Naive B cell (primary cell): ENCODE measurements at places on chromosomes 4 and X.

DNA sequence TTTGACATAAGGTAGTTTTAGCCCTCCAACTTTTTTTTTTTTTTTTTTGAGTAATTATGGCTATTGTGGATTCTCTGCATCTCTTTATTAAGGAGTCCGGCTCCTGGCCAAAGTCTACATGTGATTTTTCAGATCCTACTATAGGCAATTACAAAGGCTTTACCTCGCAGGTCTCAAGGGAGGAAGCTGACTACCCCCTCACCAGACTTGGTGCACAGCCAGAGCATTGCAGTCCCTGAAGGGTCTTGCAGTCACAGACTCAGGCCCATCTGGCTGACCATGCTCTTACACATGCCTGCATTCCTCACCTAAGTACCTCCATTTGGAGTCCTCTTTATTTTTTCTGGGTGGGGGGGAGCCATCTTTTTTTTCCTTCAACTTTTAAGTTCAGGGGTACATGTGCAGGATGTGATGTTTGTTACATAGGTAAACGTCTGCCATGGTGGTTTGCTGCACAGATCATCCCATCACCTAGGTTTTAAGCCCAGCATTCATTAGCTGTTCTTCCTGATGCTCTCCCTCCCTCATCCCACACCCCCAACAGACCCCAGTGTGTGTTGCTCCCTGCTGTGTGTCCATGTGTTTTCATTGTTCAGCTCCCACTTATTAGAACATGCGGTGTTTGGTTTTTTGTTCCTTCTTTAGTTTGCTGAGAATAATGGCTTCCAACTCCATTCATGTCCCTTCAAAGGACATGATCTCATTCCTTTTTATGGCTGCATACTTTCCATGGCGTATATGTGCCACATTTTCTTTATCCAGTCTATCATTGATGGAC is 88.4 kb upstream of the STIM2 start:
- DNase-seq = no peak

- DNase-seq = no peak
These were observed 352.8 kb downstream of the MAPK10 start for GRCh38 chr4:86007042-86007441.

- DNase-seq = peak; percentile 23
These were observed 10.4 kb downstream of the ACOT9 start for GRCh38 chrX:23732704-23733103.

DNA sequence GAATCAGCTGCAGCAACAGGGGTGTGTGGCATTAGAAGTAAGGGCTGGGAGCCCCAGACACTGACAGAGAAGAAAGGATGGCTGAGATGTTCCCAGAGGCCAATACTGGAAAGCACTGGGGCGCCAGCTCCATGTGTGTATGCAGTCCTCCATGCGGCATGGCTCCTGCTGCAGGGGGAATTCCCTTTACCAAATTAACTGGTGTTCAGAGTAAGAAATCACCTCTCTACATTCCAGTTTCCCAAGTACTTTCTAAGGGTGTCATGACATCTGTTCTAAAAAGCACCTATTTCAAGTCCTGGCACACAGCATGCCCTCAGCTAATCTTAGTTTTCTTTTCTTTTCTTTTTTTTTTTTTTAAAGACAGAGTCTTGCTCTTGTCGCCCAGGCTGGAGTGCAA is 98.0 kb downstream of the MAML3 start:
- DNase-seq = no peak

- no peak for DNase-seq
These were observed 1414.7 kb upstream of the TENM3 start for GRCh38 chr4:180828455-180829018.

DNA sequence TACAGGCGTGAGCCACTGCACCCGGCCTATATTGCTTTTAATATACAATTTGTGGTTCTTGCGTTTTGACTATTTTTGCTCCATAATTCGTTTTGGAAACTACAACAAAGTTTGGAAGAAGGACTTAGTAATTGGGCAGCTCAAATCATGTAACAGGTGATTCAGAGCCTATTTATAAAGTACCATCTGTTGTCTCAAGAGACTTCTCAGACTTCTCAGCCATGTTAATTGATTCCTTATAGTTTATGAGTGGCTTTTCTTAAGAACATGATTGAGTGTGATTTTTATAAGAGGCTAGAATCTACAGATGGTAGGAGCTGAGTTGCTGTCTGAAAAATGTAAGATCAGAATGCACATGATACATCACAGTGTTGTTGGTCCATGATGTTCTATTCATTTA is 240.2 kb downstream of the ADGRL3 start:
- no peak for DNase-seq

DNA sequence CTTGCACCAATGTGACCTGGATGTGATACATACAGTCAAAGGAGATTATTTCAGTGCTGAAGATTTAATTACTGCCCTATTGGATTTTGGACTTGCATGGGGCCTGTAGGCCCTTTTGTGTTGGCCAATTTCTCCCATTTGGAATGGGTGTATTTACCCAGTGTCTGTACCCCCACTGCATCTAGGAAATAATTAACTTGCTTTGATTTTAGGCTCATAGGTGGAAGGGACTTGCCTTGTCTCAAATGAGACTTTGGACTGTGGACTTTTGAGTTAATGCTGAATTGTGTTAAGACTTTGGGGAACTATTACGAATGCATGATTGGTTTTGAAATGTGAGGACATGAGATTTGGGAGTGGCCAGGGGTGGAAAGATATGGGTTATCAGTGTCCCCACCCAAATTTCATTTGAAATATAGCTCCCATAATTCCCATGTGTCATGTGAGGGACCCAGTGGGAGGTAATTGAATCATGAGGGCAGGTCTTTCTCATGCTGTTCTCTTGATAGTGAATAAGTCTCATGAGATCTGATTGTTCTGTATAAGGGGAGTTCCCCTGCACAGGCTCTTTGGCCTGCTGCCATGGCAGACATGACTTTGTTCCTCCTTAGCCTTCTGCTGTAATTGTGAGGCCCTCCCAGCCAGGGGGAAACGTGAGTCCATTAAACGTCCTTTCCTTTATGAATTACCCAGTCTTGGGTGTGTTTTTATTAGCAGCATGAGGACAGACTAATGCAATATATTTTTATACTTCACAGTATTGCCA is 362.2 kb upstream of the SPANXN4 start:
- no peak for DNase-seq

- no peak for DNase-seq
These were observed 404 bp downstream of the PPP2R3B start for GRCh38 chrX:386239-386767.

DNA sequence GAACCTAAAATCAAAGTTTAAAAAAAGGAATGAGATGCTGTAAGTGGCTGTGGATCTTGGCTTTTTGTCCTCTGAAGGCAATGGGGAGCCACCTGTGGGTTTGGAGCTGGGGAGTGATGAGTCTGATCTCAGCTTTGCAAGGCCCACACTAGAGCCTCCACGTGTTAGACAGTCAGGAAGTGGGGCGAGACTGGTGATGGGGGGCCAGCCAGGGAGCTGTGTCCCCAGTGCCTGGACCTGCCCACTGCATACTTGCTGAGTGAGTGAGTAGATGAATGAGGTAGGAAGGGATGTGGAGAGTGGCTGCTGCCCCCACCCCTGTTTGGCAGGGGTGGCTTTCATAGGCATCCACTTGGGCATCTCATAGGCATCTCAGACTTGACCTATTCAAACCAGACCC is 84.0 kb downstream of the NHSL2 start:
- no peak for DNase-seq

GRCh38 chr4:13537011-13537831 is 7.1 kb downstream of the NKX3-2 start:
- DNase-seq = no peak

DNA sequence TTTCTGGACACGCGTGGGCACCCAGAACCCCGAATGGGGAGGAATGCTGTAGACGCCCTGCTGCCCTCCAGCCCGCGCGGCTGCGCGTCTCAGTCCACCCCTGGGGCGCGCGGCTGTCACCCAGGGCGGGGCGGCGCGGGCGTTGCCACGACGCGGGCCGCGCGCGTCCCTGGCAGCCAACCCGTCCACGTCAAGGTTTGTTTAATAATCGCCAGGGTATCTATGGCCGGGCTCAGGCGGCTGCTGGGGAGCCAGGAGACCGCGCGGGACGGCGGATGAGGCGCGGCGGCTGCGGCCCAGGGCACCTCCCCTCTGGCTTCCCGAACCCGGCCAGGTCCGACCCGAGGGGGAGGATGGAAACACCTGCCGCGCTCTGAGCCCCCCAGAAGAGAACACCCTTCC is at the start of gene SPATA18:
Gene SPATA18, plus strand, starts transcription at position 92 of the 402 bp plus-strand sequence. CDS start 401 bp downstream, outside the sequence.
- peak; percentile 38 for DNase-seq

DNA sequence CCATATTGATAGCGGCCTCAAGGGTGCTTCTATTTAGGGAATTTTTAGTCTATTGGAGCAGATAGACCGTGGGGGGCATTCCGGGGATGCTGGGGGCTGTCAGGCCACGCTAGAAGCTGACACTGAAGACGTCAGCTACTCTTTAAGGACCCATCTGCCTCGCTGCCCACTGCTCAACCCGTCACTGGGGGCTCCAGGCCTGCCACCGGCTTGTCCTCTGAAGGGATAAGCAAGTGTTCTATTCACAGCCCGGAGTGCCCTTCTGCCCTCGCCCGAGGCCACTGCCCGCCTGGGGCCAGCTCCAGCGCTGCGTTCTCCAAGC is 679 bp upstream of the MSL3 start:
- no peak for DNase-seq

DNA sequence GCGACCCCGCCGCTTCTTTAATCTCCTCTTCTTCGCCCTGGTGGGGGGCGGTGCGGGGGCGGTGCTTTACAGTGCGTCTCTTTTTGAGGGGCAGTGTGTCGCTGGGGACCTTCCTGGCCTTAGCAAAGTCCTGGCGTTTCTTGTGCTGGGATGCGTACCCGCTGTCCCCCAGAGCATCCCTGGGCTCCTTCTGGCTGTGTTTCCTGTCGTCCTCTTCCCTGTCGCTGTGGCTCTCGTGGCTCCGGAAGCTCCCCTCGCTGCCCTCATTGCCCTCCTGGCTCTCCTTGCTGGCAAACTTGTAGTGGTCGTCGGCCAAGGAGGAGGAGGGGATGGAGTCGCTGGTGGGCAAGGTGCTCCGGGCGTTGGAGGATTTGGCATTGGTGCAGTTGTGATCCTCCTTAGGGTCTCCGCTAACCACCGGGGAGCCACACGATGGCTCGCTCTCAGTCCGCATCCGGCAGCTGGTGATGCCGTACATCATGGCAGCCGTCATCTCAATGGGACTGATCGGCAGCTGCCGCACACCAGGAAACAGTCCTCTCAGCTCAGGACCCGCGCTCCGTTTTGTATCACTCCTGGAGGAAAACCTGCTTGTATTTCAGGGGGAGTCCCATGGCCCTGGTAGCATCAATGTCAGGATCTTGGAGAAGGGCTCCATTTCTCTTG is 30.4 kb upstream of the TMSB15A start:
- no peak for DNase-seq

- no peak for DNase-seq
These were observed 331.4 kb downstream of the ARHGAP24 start for GRCh38 chr4:85806334-85806733.

DNA sequence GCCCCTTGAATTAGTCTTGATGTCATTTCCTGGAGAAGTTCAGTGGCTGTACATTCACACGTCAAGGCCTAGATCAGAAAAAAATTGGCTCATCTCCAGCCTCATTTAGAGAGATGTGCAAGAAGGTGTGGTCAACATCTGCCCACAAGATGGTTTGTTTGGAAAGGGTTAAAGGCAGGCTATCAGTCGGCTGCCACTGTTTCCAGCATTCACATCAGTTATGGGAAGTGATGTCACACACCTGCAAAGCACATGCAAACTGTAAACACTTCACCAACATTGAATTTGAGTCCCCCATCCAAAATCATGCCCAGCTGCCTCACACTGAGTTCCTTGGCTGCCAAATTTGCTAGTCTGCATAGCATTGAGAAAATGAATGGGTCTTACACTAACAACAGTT is 498.3 kb upstream of the INTU start:
- no peak for DNase-seq

GRCh38 chr4:78002260-78002659 is 54.9 kb upstream of the FRAS1 start:
- no peak for DNase-seq

DNA sequence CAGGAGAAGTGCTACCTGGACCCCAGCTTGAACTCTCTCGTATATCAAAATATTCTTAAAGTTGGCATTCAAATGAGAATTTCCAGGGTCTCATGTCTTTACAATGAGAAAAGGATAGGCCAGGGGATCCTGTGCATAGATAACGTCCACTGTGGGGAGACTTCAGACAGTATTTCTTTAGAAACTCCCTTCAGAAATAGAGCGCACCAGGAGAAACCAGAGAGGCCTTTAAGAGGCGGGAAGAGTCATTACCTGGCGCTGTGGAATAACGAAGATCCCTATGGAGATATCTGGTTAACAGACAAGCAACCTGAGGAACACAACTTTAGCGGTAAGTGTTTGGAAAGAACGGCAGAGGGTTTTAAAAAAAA is 600 bp downstream of the RADX start:
- no peak for DNase-seq

DNA sequence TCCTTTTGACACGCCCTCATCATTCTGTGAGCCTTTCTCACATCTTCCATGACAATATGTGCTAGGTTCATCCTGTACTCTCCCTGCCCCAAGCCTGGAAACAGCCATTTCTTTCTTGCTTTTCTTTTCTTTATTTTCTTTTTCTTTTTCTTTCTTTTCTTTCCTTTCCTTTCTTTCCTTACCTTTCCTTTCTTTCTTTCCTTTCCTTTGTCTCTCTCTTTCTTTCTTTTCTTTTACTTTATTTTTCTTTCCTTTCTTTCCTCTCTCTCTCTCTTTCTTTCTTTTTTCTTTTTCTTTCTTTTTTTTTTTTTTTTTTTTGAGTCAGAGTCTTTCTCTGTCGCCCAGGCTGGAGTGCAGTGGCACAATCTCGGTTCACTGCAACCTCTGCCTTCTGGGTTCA is 14.6 kb downstream of the PPP1R3F start:
- no peak for DNase-seq

DNA sequence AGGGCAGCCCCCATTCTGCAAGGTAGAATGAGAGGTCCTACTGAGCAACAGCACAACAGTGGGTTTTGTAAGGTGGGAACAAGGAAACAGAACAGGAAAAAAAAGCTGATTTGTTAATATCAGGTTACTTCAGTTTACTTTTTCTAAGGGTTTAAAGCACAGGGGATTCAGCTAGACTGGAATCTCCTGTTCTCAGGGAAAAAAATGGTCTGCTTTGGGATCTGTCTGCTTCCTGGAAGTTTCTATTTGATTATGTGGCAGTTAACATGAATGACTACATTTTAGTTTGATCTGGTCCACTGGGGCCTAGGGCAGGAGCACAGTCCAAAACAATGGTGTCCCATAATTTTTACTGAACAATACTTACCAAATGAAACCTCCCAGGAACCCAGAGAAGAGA is 104.6 kb downstream of the FBXW7 start:
- DNase-seq = no peak

DNA sequence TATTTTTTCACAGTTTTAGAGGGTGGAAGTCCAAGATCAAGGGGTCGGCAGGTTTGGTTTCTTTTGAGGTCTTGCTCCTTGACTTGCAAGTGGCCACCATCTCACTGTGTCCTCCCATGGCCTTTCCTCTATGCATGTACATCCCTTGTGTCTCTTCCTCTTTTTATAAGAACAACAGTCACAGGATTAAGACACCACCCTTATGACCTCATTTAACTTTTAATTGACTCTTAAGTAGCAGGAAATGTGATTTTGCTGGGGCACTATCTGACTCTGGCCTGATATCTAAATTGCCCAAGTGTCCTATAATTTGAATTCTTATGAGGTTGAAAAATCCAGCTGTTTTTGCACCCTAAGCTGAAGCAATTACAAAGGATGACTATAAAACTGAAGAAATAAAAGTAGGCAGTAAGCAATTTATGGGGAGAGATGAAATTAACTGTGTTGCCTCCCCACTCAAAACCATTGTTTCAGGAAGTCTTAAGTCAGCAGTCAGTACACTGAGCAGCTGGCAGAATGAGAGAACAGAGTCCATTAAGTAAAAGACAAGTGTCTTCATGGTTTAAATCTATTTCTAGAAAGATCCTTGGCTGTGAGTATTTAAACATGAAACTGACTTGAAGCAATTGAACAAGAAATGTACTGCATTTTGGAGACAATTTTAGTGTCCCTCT is 601.3 kb downstream of the SPRY1 start:
- DNase-seq = no peak
